ENCODE measurements at places on chromosomes 12 and 14.

- DNase-seq: no peak
Measured at GRCh38 chr14:72292689-72293024, 360.4 kb downstream of the RGS6 start.

GRCh38 chr12:94170690-94171594 is 22.6 kb downstream of the PLXNC1 start:
- no peak for DNase-seq

GRCh38 chr14:54975856-54976255 is 51.0 kb downstream of the WDHD1 start:
- DNase-seq: no peak

DNA sequence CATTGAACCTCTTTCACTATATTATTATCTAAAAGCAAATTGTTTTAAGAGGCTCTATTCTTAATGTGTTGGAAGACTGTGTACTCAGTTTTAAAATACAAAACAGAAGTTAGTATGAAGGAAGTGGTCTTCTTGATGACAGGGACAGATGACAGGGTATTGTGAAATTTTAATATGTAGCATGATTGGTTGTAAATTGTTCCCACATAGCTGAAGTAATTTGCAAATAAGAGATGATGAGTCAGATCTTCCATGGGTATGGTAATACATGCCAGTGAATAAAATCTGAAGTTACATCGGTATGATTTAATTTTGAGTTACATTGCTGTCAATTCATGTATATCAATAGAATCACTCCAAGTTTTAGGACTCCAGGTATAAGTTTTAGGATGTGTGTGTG is 454.8 kb downstream of the AEBP2 start:
- DNase-seq: no peak

DNA sequence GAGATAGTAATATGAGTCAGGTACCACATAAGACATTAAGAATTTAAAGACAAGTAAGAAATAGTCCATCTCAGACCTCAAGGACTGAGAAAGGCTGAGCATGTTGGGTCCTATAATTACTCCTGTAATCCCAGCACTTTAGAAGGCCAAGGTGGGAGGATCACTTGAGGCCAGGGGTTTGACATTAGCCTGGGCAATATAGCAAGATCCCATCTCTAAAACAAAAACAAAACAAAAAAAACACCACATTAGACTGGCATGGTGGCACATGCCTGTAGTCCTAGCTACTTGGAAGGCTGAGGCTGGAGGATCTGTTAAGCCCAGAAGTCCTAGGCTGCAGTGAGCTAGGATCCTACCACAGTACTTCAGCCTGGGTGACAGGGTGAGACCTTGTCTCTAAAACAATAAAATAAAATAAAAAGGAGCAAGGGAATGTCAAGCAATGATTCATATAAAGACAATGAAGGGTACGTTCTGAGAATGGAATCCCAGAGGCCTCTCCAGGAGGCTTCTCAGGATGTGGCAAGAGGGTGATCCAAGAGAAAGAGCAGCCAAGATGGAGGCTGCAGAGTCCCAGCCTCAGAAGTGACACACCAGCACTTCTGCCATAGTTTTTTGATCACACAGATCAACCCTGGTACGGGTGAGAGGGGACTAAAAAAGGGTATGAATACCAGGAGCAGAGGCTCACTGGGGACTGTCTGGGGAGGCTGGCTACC is 206.4 kb downstream of the CRADD start:
- no peak for DNase-seq

- DNase-seq: no peak
Measured at GRCh38 chr12:53667080-53667479, 8.8 kb downstream of the ATP5MC2 start.

- DNase-seq: no peak
Measured at GRCh38 chr14:24944800-24945199, 105.1 kb downstream of the STXBP6 start.

- no peak for DNase-seq
Measured at GRCh38 chr12:12683725-12684124, 12.3 kb downstream of the GPR19 start.

- no peak for DNase-seq
Measured at GRCh38 chr12:42741091-42741490, 151.5 kb upstream of the PRICKLE1 start.

DNA sequence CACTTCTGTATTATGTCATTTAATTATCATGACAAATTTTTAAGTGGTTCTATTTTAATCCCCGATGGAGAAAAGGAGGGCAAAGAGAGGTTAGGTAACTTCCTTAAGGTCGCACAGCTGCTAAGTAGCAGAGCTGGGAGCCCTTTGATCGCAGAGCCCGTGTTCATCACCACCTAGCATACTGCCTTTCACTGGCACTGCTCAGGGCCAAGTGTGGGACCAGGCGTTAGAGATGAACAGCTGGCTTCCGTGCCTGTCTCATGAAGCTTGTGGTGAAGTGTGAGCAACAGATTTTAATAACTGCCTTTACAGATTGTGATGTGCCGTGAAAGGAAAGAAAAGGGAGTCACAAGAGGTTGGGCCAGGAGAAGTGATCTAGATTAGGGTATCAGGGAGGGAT is 273.6 kb downstream of the AKAP6 start:
- DNase-seq: peak; percentile 66

GRCh38 chr14:99681832-99682148 is 2.3 kb upstream of the CYP46A1 start:
- no peak for DNase-seq

GRCh38 chr12:111992464-111992863 is 20.5 kb downstream of the TMEM116 start:
- no peak for DNase-seq

DNA sequence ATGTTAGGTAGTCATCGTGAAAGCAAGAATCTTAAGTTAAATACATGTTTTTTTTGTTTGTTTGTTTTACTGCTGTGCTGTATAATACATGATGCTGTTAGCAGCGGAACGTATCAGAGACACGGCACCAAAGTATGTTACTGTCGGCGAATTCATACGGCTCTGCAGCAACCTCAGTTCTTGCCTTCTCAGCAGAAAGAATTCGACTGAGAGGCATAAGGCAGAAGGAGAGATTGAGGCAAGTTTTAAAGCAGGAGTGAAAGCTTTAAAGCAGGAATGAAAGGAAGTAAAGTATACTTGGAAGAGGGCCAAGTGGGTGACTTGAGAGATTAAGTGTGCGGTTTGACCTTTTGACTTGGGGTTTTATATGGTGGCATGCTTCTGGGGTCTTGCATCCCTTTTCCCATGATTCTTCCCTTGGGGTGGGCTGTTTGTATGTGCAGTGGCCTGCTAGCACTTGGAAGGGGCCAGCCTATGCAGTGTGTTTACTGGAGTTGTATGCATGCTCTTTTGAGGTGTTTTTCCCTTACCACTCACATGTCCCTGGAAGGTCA is 23.7 kb downstream of the LEMD3 start:
- no peak for DNase-seq

DNA sequence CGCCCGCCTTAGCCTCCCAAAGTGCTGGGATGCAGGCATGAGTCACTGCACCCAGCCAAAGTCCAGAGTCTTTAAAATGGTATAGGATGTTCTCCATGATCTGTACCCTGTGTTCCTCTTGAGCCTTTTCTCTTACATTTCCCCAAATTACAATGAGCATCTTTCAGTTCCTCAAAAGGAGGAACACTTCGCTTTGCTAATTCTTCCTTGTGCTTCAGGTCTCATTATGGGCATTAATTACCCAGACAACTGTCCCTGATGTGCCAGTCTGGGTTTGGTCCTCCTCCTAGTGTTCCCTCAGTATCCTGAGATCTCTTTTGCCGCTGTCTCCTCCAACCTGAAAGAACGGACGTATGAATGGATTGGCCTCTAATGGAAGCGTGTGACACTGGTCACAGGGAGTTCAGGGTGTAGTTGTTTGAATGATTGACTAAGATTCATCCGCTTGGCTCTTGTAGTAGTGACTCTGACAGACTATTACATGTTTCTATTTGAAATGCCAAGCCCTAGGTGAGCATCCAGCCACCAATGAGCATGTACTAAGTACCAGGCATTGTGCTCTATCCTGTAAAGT is 8.2 kb downstream of the PRKCH start:
- no peak for DNase-seq

DNA sequence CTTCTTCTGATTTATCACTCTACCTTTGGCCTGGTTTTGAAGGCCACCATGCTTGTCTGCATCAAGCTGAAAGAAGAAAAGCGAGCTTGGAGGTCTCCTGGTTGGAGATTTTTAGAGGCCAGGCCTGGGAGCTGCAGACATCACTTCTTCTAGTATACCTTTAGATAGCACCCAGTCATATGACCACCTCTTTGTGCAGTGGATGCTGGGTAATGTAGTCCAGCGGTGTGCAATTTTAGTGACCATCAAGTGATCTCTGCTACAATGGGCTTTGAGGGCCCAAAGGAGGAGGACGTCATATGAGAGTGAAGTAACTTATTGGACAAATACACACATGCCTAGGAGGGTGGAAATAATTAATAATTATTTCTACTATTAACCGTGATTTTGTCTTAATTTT is 15.2 kb upstream of the WNT5B start:
- no peak for DNase-seq

DNA sequence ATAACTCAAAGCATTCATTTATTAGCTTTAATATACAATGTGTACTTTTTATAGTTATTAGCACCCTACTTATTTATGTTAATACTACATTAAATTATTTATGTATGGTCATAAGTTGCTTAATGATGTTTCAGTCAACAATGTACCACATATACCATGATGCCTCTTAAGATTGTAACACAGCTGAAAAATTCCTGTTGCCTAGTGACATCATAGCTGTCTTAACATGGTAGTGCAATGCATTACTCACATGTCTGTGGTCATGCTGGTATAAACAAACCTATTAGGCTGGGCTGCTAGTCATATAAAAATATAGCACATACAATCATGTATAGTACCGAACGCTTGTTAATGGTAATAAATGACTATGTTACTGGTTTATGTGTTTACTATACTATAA is 120.4 kb downstream of the ANO6 start:
- no peak for DNase-seq

DNA sequence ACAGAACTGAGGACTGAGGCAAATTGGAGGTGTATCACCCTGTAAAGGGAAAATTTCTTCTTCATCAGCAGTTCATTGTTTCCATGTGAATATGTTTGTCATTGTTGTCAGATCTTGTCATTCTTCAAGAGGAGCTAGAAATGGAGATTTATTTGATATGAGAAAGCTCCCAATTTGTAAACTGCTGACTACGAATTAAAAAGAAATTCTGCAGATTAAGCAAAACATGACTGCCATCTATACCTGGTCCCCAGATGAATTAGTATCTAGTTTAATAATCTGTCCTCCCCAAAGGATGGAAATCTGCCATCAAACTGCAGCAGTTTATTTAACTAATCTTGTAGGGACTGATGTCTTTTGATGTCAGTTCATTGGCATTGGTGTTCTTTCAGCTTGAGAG is 162.8 kb downstream of the TRHDE start:
- no peak for DNase-seq

DNA sequence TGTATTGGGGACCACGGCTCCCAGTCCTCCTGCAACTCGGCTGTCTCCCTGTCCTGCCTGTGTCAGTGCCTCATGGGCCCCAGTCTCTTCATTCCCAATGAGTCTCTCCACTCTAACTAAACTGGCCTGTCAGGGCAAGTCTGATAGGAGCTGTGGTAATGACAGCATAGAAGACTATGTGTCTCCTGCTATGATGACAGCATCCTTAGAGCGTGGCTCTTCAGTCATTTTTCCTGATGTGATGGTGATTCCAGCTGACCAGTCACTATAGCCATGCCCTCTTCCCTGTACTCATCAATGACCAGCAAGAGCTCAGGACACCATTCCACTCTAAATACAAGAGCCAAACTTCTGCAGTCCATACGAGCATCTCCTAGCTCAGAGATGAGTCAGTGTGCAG is 339.8 kb downstream of the PCNX1 start:
- no peak for DNase-seq

DNA sequence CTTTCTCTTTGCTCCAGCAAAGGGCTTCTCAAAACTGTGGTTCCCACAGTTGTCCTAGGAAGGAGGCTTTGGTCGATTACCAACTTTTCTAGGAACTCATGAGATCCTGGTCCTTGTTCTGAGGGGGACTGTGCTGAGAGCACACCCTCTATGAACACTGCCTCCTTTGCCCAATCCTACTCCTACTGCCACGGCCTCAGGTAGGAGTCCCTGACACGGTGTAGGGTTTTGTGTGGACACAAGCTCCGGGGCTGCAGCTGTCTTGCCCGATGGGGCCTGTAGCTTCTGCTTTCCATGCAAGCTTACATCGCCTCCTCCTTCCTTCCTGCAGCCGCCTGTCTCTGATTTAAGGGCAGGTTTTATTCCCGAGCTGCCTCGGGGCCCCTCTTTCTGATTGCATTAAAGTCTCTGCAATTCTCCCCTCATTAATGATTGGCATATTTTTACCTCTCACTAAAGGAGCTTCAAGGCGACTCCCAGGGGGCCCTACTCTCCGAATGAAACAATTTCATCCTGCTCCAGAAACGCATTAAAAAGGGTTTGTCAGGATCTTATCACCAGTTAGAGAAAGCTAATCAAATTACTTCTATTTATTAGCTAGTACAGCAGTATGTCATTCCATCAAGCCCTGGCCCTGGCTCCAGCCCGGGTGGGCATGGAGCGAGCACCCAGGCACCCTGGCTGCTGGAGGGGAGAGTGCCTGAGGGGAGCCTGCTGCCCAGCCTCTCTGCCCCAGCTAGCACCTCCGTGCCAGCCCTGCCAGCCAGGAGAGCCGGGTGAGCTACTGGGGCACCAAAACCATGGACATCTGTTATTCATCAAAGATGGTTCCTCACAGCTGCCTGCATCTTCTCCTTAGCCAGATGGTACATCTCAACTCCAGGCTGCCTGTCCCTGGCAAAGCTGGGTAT is 38.0 kb upstream of the ESRRB start:
- DNase-seq: peak; percentile 89

DNA sequence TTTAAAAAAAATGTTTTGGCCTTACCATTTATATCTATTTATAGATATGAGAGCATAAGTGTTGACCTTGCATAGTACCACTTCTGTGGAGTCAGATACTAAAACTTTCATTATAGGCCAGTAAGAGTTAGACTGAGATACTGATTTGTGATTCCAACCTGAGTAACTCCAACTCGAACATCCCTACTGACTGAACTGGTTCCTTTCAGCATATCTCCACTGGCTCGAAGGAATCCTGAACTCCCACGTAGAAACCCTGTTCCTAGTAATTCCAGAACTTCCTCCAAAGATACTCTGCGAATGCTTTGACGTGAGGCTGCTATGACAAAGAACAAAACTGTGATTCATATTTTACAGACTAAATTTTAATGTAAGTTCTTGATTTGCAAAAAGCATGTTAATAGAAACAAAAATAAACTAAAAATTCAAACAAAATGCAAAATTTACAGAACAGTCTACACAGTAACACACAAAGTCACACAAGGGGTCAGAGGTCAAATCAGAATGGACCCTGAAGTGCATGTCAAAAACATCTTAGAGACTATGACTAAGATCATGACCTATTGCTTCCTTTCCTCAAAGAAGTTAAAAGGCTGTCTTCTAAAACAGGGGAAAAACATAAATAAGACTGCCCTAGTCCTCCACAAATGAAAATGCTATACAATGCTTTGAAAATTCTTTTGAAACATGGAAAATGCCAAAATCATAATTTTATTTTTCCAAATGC is 31.5 kb downstream of the HEATR5A start:
- no peak for DNase-seq

Measured in NCI-H1694 (cell line).